Activated CD8-positive, alpha-beta memory T cell treated with anti-CD3 and anti-CD28 coated beads for 1 hour (primary cell): ENCODE measurements at places on chromosomes 5 and 9.

GRCh38 chr5:31084871-31085270, 108.6 kb upstream of the CDH6 start:
- no peak for DNase-seq

GRCh38 chr5:135608761-135609443, 30.1 kb upstream of the CXCL14 start:
- no peak for DNase-seq

DNA sequence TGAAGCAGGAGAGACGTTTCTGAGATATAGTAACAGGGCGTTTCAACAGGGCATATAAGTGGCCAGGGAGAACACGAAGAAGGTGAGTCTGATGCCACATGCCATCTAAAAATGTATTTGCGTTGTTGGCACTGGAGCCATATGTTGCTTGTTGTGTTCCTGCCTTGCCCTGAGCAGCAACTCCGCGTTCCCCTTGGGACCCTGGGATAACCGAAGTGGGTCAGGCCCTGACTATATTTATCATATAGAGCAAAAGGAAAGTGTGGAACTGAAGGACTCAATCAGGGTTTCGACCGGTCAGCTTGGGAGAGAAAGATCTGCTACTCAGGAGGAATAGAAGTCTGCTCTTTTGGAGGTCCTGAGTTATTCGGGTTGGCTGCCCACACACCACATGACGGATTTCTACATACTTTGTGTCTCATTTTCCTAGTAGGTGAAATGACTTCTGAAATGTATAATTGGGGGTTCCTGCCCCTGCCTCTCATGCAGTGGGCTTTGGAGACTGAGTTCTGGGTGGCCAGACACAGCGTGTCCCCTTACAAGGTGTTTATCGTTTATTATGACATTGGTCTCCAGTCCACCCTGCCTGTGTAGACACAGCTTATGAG, 3.0 kb downstream of the STC2 start:
- no peak for DNase-seq

- DNase-seq = no peak
These were observed 182.4 kb downstream of the NFIB start for GRCh38 chr9:14131356-14132088.

DNA sequence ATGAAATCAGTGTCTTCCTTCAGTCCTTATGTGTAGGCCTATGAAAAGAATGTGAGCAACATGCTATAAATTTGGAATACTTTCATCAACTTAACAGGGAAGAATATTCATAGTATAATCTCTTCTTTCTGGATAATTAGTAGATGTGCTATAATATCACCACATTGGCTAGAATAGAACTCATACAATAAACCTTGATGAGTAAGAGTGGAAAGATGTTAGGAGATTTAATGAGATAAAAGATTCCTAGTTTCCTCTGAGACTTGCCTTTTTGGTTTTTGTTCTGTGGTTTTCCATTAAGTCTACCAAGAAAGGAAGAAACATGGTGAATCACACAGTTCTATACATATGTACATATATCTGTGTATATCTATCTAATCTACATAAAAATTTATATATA, 301.8 kb upstream of the PRR16 start:
- no peak for DNase-seq

GRCh38 chr9:4417578-4418325, 72.5 kb upstream of the SLC1A1 start:
- DNase-seq = no peak

DNA sequence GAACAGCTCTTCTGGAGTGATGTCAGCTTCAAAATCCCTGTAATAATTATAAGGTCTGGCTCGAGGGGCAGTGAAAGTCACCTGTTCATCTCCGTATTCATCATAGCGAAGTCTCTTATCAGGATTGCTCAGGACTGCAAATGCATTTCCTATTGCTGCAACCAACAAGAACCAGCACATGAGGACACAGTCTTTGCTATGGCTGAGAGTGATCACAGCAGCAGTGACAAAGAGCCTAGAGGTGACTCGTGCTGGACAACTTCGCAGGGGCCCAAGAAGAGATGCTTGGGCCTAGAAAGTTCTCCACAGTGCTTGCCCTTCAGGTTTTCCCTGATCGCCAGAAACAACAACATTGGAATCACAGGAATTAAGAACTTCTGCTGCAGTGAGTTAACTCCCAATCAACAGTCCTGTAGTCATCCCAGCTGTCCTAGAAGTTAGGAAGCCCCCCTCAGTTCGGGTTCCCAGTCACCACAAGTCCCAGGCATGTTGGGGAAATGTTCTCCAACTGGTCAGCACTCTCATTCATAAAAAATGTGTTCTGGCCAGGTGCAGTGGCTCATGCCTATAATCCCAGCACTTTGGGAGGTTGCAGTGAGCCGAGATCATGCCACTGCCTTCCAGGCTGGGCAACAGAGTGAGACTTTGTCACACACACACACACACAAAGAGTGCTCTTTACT, 13.0 kb downstream of the DNAJC18 start:
- no peak for DNase-seq

- no peak for DNase-seq
These were observed 111.2 kb downstream of the LRRC70 start for GRCh38 chr5:62689599-62690368.
